PC-9 (cell line): ENCODE measurements at places on chromosomes 5 and 9. TPM values are rescaled to one million over a fixed set of nuclear protein-coding genes. Genes with fewer than 3 reads are reported as not detected.

PTTG1 gene
- total RNA-seq, result 262 and 272 TPM in 2 replicates

ASTN2 gene
- 6.2 and 6.5 TPM in 2 replicates for total RNA-seq

PCSK1 gene
- not detected in 2 replicates for total RNA-seq

ERAP2 gene
- 48.2 and 51.9 TPM in 2 replicates for total RNA-seq

LCN9 gene
- total RNA-seq, result not detected in 2 replicates

NEUROG1 gene
- total RNA-seq, result not detected in 2 replicates

HRCT1 gene
- 2.0 and 3.6 TPM in 2 replicates for total RNA-seq

THOC3 gene
- total RNA-seq, result 82.5 and 83.7 TPM in 2 replicates

PTPDC1 gene
- 6.5 and 7.4 TPM in 2 replicates for total RNA-seq

C9orf72 gene
- 4.4 and 4.9 TPM in 2 replicates for total RNA-seq

EHMT1 gene
- total RNA-seq, result 111 and 116 TPM in 2 replicates
